ENCODE measurements at places on chromosomes 12 and 14.

DNA sequence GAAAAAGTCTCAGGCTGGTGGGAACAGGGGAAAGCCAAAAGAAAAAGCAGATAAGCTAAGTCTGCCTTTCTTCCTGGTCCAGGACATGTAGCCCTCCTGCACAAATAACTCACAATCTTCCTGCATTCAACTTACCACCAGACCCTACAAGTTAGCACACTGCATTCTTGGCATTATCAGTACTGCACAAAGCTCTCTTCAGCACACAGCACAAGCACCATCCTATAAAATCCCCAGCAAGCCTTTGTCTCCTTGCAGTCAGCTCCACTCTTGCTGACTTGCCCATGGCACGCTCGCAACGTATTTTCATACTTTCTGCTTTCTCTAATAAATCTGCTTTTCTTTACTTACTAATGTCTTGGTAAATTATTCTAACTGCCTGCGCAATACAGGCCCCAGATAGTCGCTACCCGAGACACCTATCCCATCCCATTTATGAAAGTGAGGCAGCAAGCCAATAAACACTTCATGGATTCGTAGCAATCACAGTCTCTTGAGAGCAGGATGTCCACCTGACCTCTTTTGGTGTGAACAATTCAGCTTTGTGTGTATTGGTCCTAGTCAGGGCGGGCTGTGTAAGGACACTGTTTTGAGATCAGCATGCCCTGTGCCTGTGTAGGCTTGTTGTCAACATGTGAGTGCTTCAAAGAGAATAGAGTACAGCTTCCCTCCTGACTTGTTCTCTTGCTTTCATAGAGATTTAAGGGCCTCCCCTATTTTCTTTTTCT is 49.0 kb downstream of the TMEM117 start:
- DNase-seq, result no peak

GRCh38 chr12:65367396-65367795 is 88.9 kb downstream of the MSRB3 start:
- DNase-seq, result no peak

- DNase-seq, result no peak
These were observed 113.4 kb downstream of the SPTSSA start for GRCh38 chr14:34348592-34348991.

DNA sequence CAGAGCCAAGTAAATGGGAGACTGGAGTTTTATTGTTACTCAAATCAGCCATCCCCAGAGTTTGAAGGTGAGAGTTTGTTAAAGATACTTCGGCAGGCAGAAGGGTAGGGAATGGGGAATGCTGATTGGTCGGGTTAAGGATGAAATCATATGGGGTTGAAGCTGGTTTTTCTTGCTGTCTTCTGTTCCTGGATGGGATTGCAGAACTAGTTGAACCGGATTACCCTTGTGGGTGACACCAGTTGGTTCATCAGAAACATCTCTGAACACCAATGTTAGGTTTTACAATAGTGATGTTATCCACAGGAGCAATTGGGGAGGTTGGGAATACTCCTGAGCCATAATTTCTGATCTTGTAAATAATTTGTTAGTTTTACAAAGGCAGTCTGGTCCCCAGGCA is 18.7 kb upstream of the SMCO2 start:
- DNase-seq, result no peak

DNA sequence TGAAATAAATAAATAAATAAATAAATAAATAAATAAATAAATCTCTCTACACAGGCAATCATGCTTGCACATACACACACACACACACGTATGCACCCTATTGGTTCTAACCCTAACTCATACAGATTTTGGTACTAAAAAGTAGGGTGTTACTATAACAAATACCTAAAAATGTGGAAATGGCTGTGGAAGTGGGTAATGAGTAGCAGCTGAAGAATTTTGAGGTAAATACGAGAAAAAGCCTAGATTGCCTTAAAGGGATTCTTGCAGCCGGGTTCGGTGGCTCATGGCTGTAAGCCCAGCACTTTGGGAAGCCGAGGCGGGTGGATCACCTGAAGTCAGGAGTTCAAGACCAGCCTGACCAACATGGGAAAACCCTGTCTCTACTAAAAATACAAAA is 15.7 kb upstream of the SLC2A3 start:
- no peak for DNase-seq

GRCh38 chr12:19847294-19848059 is 408.2 kb downstream of the AEBP2 start:
- DNase-seq, result no peak

- DNase-seq, result no peak
These were observed 450.2 kb upstream of the MDGA2 start for GRCh38 chr14:48125654-48126053.

DNA sequence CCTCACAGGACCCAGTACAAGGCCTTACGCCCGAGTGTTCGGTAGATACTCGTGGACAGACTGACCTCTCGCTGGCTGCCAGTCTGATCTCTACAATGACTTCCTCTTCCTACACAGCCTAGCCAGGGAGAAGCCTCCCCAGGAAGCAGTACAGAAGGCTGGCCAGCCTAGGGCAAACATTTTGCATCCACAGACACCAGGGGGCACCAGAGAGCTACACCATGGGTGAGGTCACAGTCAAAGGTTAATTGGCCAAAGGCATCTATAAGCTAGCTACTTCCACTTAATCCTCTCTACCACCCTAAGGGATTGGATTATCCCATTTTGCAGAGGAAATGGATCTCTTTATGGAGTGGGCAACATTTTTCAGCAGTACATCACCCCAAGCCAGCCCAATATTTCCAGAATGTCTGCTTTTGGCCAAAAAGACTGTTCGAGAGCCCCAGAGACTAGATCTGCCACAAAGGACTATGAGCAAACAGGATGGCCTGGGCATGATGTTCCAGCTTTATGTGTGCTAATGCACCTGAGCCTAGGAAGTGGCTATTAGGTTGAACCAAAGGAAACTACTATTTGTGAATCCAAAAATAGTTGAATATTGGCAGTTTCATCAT is 14.6 kb upstream of the PNMA1 start:
- peak; percentile 95 for DNase-seq

DNA sequence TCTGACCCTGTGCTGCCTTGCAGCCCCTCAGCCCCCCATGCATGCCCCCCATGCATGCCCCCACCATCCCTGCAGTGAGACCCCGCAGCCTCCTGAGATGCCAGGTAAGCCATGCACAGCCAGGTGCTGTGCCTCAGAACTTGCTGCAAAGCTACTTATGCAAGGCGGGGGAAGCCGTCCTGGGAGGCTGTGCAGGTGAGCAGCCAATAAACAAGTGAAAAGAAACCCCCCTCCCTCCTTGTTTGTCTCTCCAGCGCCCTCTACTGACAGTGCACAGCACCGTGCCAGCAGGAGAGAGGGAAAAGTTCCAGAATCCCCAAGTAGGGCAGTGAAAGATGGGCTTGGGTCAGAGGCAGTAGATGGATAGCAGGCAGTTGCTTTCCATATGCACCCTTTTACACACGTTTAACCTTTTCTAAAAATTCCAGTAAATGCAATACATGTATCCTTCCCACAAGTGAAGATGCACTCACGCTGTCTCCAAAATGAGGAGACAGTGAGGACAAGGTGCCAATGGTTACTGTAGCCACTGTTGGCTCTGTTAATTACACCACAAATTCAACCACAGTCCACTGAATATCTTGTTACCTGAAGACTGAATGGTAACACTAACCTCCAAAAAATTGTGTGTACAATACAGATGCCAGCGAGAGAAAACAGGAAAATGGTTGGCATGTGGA is 18.0 kb downstream of the TNFAIP2 start:
- DNase-seq, result peak; percentile 52

- DNase-seq, result no peak
These were observed 35.3 kb downstream of the TRAFD1 start for GRCh38 chr12:112160611-112161010.

GRCh38 chr12:97630875-97631274 is 168.3 kb downstream of the RMST start:
- no peak for DNase-seq

DNA sequence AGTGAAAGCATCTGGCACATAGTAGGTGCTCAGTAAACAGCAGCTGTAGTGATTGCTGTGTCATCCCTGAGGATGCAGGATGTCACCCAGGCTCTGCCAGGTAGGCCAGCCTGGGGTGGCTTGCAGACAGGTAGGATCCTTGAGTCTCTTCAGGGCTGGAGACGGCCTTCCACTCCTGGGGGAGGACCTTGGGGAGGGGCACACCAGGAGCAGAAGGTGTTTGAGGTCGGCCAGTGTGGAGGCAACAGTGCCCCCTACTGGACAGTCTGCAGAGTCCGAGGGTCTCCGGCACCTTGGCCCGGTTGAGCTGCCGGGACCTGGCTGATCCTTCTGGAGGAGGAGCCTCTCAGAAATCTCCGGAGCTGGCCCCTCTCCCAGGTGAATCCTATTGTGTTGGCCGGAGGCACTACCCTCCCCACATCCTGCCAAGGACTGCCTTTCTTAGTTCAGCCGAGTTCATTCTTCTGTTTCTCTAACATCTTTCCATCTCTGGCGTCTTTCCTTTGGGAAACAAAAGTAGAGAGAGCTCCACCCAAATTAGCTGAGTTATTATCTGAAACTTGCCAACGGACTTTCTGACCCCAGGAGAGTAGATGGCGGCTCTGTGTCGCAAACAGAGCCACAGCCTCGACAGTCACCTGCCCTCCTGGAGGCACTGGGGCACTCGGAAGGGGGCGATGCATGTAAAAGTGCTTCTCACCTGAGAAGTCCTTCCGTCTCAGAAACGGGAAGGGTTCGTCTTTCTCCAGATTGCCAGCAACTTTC is 41.8 kb upstream of the CLMN start:
- DNase-seq, result peak; percentile 30

DNA sequence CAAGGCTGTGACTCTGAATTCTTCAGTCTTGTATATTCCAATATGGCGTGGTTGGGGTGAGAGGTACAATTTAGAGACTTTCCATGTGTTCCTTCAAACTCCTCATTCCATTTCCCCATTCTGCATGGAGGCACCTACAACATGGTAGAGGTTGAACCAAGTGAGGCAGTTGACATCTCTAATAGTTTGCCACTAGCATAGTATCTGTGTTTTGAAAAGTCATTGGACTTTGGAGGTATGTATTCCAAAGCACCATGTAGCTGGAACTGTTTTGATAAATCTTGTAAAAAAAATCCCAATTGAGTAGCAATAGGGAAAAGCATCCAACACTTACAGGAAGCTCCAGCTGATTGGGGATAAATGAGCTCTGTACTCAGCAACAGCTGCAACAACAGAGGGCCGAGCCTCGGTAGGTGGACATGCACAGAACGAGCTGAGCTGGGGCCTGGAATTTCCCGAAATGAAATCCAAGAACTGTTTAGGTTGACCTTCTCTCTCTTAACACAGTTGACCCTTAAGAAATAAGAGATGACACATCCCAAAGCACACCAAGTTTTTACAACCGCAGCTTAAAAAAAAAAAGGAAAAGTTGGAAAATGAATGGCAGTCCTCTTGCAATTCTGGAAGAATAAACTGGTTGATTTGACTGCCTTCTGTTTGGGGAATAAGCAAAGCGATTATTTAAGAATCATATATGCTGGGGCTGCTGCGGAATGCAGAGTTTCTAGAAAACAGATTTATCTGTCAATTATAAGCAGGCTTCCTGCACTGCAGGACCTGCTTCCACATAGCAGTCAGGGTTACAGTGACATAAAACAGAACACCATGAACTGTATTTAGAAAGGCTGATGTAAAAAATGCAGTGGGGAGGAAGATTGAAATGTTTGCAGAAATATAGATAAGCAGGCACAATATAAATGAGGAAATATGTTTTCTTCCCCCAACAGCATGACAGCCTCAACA is 194.6 kb upstream of the KRR1 start:
- no peak for DNase-seq

- no peak for DNase-seq
These were observed 104.1 kb downstream of the LGMN start for GRCh38 chr14:92644171-92644969.

DNA sequence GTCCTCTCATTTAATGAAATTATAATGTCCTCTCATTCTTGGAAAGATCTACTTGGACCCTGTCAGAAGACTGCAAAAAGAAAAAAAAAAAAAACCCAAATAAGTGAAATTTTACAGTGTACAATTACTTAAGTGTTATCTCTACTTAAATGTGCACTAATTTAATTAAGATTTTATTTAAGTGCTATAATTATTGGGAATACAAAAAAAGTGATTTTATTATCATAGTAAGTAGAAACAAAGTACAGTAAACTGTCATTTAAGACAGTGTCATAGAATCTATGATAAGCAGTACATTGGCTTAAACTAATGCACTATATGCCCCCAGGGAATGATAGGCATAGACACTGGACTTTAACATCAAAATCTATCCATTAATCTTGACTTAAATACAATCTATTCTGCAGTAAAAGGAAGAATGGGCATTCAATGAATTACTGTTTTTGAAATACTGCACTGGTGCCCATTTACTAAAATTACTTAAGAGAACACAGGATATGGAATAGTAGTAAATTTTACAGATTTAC is 23.3 kb downstream of the INSM2 start:
- no peak for DNase-seq

DNA sequence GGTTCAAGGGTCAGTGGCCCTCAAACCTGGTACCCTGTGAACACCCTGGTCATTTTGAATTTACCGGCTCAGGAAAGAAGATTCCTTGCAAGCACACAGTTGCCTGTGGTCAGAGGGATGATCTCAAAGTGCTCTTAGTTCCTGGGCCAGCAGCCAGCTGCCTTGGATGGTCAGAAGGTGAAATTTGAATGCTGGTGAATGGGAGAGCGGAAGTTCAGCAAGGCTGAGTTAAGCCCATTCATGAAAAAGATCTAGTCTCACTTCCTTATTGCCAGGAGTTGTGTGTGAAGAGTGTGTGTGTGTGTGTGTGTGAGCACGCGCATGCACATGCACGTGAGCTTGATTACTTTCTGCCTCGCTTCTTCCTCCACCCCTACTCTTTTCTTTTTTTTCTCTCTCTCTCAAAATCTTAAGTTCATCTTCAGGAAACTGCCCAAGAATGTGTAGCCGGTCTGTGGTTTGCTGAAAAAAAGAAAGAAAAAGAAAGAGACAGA is 155.5 kb upstream of the CCND2 start:
- DNase-seq, result no peak

DNA sequence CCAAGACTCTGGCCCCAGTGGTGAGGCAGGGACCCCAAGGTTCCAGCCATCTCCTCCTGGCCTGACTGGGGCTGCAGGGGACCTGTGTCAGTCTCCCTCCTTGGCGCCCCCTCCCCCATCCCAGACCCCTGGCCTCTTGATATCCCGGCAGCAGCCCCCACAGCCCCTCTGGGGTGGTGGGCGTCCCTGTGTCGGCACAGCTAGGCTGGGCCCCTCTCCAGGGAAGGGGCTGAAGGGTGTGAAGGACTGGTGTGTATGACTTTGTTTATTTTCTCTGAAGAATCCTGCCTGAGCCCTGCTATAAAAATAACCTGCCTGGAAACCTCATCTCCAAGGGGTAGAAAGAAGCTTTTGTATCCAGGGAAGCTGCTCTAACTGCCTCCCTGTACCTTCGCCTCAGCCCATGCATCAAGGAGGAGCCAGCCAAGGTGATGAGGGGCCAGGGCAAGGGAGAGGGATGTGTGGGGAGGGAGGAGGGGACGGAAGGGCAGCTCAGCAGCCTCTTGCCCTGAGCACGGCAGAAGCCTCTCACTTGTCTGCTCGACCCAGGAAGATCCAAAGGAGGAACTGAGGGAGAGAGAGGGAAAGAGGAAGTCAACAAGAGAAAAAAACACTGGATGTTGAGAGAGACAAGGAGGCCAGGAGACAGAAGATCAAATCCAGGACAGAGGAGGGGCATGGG is 25.4 kb upstream of the COL2A1 start:
- no peak for DNase-seq

- DNase-seq, result no peak
These were observed 13.8 kb downstream of the LGMN start for GRCh38 chr14:92734618-92735017.

- no peak for DNase-seq
These were observed 64.9 kb upstream of the CATSPERB start for GRCh38 chr14:91796617-91797347.

- no peak for DNase-seq
These were observed 23.6 kb upstream of the RPLP0 start for GRCh38 chr12:120224304-120225199.
